EH (cell line): ENCODE measurements at places on chromosomes 7 and 10.
A peak's percentile ranks its signal among the peaks of the same experiment; 100 is the strongest.

- DNase-seq = no peak
These were observed 37.8 kb upstream of the CACUL1 start for GRCh38 chr10:118792526-118792925.

DNA sequence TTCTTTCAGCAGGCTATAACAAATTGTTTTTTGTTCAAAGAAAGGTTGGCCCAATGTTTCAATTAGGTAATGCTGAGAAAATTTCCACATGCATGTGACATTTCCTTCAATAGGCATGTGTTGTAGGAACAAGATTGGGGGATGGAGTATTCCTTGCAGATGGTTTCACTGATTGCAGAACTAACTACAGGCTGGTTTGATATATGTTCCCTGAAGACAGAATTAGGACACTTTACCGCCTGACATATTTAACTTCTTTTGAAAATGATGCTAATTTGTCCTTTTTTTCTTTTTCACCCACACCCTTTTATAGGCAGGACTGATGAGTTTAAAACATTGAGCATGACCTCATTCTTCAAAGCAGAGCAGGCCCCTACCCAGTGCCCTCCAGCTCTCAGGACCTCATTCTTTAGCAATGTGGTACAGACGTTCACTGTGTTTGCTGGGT is 163.3 kb downstream of the CPED1 start:
- no peak for DNase-seq

DNA sequence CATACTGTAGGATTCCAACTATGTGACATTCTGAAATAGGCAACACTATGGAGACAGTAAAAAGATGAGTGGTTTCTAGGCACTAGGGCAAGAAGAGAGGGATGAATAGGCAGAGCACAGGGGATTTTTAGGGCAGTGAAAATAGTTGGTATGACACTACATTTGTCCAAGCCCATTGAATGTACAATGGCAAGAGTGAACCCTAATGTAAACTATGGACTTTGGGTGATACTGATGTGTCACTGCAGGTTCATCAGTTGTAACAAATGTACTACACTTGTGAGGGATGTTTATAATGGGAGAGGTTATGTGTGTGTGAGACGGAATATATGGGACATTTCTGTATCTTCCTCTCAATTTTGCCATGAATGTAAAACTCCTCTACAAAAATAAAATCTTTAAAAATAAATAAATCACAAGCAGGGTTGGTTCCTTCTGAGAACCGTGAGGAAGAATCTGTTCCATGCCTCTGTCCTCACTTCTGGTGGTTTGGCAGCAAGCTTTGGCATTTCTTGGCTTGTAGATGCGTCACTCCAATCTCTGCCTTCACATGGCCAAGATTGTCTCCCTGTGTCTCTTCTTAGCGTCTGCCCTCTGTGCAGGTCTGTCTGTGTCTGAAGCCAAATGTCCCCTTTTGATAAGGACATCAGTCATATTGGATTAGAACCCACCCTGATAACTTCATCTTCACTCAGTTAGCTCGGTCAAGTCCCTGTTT is 83.1 kb upstream of the AGBL3 start:
- peak; percentile 64 for DNase-seq

DNA sequence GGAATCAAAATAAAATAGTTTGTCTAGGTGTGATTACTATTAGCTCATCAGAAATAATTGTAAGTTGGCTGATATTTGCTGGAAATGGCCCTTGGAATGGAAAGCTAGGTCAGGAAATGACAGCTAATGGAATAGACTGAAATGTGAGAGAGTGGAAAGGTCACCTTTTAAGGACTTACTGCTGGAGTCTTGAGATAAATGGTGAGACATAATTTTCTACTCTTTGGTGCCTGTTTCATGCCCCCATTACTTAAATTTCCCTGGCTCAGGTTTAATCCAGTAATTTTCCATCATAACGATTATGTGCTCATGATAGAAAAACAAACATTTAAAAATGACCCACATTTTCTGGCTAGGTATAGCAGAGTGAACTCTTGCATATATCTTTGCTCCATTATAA is 123.6 kb downstream of the ADAM22 start:
- no peak for DNase-seq

DNA sequence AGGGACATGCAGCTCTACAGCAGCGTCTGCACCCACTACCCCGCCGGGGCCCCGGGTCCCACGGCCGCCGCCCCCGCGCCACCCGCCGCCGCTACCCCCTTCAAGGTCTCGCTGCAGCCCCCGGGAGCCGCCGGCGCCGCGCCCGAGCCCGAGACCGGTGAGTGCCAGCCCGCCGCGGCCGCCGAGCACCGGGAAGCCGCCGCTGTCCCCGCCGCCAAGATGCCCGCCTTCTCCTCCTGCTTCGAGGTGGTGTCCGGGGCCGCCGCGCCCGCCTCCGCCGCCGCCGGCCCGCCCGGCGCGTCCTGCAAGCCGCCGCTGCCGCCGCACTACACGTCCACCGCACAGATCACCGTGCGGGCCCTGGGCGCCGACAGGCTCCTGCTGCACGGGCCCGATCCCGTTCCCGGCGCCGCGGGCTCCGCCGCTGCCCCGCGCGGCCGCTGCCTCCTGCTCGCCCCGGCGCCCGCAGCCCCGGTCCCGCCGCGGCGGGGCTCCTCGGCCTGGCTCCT is 631 bp downstream of the OTUD1 start:
- peak; percentile 34 for DNase-seq

DNA sequence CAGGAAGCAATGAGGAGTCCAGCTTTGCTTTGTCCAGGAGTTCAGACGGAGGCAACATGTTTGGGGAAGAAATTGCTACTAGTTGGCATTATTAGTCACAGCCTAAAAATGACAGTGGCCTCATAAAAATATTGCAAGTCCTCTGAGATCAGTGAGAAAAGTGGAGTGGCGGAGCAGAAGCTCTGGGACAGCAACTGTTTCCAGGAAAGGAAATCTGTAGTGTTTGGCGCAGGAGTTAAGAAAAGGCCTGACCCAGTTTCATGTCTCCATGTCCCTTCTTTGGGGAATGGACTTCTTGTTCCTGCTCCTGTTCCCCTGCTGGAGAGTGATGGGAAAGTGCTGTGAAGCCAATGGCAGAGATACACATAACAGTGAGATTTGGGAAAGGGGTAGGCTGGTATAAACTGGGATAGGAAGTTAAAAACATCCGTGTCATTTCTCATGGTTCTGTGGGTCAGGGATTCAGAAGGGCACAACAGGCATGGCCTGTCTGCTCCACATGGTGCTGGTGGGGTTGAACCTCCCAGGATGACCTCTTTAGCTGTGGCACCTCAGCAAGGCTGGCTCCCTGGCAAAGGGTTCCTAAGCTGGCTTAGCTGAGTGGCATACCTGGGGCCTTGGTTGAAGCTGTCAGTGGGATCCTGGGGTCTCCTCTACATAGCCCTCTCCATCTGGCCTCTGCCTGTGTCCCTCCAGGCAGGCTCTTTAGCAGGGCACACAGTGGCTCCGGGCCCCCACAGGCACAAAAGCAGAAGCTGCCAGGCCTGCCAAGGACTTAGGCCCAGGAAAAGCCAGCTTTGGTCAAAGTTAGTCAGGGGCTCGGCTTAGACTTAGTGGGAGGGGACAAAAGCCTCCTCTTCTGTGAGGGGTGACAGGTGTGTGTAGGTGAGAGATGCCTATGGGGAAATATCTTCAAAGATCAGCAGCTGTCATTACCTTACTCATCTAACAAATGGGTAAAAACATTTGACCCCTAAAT is 77.7 kb downstream of the WDFY4 start:
- DNase-seq = peak; percentile 2
